ENCODE measurements at places on chromosomes 7 and 10.

- DNase-seq: no peak
These were observed 78.7 kb downstream of the TCF7L2 start for GRCh38 chr10:113028456-113029440.

GRCh38 chr7:14687777-14688176 is 214.8 kb downstream of the DGKB start:
- no peak for DNase-seq

DNA sequence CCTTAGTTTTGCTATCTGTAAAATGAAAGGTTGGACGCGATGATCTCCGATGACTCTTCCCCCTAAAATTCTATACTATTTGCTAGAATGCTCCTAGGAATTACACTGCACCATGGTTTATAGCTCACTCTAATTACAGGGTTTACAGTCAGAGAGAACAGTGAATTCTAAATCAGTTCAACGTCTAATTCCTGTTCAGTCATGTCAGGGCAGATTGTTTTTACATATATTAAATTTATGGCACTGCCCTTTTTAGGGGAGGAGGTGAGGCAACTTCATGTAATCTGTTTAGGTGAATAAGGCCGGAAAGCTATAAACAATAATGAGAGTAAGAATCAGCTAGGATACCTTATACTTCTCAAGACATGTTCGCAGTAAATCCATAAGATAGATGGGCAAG is 293.9 kb downstream of the BAMBI start:
- no peak for DNase-seq

DNA sequence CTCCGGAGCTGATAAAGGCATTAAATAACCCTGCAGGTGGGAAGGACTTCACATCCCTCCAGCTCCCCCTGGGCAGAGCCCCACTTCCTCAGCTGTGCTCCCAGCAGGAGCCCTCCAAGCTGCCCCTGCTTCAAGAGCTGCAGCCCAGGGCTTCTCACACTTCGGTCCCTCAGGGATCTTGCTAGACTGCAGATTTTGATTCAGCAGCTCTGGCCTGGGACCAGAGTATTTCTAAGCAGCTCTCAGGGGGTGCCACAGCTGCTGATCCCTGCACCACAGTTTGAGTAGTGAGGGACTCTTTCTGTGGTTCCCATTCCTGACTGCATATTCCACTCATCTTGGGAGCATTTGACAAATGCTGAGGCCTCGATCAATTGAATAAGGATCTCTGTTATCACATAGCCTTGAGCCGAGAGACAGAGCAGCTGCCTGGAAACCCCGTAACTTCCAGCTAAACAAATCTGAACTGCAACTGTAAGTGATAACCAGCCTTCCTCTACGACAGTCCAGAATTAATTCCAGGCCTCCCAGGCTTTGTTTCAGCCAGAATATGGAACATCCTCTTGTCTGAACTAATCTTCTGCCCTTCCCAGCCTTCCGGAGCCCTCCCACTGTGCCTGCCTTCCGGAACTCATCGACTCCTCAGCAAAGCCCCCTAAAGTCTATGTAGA is 161.4 kb downstream of the CCDC3 start:
- no peak for DNase-seq

GRCh38 chr10:43574906-43575305 is 490 bp upstream of the ZNF239 start:
- no peak for DNase-seq

- DNase-seq: no peak
These were observed 97.2 kb upstream of the PCGF5 start for GRCh38 chr10:91123261-91123660.

GRCh38 chr10:118287076-118287806 is 54.9 kb downstream of the FAM204A start:
- DNase-seq: no peak

- no peak for DNase-seq
These were observed 318.9 kb upstream of the ZMIZ1 start for GRCh38 chr10:78749898-78750297.

- DNase-seq: no peak
These were observed 78.0 kb downstream of the POM121L12 start for GRCh38 chr7:53113424-53113823.

- DNase-seq: no peak
These were observed 324.7 kb downstream of the ADARB2 start for GRCh38 chr10:1412531-1413189.

DNA sequence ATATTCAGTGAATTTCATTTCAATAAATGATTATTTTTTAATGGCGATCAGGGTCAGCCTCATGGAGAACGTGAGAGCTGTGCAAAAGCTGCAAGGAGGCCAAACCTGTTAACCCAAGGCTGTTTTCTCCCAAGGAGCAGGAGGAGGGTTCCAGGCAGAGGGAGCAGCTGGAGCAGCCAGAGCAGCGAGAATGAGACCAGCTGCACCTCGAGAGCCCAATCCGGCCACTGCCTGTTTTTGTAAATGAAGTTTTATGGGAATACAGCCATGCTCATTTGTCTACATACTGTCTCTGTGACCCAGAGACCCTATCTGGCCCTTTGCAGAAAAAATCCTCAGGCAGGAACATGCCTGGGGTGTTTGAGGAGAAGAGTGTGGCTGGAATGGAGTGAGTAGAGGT is 104.9 kb downstream of the GRK5 start:
- DNase-seq: no peak

GRCh38 chr10:72092171-72092924 is 4.0 kb upstream of the SPOCK2 start:
- DNase-seq: no peak

- DNase-seq: no peak
These were observed 95.4 kb downstream of the TBXAS1 start for GRCh38 chr7:139924461-139924860.

DNA sequence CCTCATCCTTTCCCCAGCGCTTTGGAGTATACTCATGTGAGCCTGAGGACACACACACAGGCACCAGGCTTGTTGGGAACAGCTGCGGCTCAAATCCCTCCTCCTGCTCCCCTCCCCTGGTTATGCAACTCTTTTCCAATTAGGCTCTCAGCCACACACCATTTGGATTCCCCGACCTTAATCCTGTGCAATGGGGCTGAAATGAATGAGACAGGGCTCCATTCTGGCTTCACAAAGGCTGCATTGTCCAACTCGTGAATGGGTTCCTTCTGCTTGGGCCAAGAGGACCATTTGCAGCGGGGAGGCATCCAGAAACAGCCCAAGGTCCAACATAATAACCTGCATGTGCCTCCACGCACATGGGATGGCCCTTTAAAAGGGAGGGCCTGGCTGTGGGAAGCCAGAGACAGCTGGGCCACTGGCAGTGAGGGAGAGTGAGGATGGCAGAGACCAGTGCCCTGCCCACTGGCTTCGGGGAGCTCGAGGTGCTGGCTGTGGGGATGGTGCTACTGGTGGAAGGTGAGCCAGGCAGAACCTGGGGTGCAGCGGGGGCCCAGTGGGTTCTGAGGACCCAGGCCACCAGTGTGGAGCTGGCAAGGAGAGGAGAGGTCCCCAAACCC is at the start of gene RGR:
Gene RGR, plus strand, starts transcription at position 403 of the 620 bp plus-strand sequence. Its CDS starts 38 bp downstream, at position 441.
- DNase-seq: no peak

DNA sequence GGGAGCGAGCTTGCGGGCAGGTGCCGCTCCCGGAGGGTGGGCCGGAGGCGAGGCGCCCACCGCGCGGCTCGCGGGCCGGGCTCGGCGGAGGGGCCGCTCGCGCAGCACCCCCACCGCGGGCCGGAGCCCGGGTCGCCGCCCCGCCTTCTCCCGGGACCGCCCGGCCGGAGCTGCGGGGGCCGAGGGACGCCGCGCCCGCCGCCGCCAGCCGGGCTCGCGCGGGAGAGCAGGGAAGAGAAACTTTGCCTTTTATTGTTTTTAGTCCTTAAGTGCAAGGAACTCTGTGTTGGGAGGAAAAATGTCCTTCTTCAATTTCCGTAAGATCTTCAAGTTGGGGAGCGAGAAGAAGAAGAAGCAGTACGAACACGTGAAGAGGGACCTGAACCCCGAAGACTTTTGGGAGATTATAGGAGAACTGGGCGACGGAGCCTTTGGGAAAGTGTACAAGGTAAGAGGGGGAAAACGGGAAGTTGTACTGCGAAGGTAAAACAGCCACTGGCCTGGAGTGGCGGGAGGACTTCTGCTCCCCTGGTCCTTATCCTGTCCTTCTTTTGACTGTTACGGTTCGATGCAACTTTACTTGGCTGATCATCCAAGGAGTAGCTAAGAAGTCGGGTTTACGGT is 620 bp downstream of the SLK start:
- peak; percentile 90 for DNase-seq

GRCh38 chr7:122532406-122533269 is 166.3 kb downstream of the RNF133 start:
- DNase-seq: peak; percentile 29

- no peak for DNase-seq
These were observed 64.4 kb downstream of the BPGM start for GRCh38 chr7:134710854-134711624.

DNA sequence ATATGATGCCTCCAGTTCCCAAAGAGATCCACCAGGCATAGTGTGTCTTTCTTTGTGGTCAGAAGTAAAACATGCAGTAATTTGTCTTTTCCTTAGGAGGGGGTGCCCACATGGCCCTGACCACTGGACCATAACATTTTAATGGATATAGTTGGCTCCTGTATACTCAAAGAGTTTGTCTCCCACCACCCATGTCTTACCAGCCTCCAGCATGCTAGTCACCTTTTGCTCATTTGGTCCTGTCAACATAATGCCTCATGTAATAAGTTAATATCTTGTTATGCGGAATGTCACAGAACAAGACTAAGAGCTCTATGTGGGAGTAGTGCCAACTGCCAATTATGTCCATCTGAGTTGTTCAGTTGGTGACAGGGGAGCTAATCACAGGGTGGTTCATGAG is 83.4 kb upstream of the IFRD1 start:
- no peak for DNase-seq

DNA sequence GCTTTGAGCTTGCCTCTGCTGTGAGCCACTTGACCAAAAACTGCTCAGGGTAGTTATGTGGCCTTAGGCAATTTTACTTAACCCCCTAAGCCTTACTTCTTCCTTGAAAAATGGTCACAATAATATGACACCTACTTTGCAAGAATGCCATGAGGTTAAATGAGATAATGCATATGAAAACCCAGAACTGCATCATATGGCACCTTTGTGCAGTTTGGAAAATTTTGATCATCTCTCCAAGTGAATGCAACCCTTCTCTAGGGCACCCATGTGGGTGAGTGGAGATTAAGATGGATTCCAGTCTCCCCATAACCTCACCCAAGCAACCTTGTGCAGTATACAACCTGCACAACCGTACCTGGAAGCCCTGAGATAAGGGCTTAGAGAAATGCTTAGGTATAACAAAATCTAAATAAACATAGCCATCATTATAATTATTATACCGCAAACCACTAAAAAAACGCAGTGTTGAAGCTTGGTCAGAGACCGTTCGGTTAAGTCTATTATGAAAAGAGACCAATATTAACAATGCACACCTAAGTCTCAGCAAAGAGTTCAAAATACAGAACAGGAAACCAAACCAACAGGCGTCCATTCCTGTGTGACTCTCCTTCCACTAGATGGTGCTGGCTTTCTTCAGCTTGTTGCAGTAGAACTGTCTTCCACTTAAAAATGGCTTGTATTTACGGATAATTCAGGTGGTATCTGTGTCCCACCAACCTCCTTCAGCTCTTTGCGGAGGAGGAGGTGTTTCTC is 21.0 kb upstream of the ASB15 start:
- peak; percentile 38 for DNase-seq

DNA sequence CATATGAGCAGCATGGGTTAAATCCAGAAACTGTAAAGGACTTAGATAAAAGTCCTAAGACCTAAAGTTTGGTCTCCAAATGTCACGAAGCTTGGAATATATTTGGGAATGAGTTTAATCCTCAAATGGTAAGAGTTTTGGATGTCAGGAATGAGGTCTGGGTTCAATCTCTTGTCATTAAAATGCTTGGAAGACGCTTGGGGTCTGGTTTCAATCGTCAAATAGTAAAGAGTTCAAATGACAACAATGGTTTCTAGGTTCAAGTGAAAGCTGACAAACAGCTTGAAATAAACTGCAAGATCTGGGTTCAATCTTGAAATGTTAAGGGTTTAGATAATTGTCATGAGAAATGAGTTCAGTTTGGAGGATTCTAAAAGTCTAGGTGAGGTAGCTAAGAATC is 385.5 kb upstream of the HPS1 start:
- DNase-seq: no peak

DNA sequence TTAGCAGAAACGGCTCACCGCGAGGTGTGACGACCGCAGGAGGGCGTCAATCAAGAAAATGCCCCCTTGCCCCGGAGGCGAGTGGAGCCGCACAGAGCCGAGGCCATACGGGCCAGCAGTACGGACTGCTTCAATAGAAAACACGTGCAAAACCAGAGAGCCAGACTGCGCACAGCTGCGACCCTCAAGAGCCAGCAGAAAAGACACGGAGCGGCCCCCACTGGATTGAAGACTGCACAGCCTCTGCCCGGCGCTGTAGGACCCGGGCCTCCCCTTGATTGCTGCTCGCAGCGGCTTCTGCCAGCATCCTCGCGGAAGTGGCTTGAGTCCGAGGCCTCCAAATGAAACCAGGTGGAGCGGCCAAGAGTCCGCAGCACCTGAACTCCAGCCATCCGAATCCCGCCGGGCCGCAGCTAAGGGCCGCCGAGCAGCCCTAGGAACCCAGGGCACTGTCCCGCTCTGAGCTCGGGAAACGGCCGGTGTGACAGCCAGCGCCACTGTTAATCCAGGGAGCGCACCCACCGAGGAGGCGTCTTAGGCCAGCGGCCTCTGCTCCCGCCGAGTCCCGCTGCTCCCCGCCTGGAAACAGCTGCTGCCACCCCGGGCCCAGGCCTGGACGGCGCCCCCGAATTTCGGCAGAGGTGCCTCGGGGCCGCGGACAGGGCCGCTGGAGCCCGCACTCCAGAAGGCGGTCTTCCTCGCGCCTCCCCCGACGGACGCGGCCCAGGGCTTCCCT is 660 bp upstream of the HHEX start:
- DNase-seq: peak; percentile 25

DNA sequence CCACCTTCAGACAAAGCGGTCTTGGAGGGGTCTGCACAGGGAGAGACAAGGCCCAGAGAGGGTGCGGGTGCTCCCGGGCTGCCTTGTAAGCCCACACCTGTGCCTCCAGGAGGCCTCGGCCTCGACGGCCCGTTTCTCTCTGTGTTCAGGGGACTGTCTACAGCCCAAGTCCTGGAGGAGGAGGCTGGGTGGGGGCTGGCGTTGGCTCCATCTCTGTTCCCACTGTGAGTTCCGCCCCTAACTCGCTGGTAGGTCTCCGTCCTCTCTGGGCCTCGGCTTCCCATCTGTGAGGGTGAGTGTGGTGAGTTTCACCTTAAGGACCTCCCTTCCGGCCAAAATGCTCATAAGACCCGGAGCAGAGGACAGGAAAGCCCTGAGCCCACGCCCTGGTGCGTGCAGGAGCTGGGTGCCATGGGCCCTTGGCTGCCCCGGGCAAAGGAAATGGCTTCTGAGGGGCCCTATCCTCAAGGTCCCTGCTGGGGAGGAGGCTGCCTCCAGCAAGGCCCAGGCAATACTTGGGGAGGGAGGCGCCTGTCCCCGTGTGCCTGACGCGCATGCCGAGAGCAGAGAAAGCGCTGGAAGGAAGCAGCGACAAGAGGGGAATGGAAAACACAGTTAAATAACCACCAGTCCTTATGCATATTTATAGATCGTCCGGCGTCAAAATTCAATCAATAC is 276.8 kb downstream of the ELFN1 start:
- DNase-seq: no peak

All from GM03348 (cell line).